Stimulated activated CD4-positive, alpha-beta T cell treated with anti-CD3 and anti-CD28 coated beads, TNF-alpha, amount 100 ng/mL, for 1 hour (primary cell): ENCODE measurements at places on chromosomes 11 and 22.

DNA sequence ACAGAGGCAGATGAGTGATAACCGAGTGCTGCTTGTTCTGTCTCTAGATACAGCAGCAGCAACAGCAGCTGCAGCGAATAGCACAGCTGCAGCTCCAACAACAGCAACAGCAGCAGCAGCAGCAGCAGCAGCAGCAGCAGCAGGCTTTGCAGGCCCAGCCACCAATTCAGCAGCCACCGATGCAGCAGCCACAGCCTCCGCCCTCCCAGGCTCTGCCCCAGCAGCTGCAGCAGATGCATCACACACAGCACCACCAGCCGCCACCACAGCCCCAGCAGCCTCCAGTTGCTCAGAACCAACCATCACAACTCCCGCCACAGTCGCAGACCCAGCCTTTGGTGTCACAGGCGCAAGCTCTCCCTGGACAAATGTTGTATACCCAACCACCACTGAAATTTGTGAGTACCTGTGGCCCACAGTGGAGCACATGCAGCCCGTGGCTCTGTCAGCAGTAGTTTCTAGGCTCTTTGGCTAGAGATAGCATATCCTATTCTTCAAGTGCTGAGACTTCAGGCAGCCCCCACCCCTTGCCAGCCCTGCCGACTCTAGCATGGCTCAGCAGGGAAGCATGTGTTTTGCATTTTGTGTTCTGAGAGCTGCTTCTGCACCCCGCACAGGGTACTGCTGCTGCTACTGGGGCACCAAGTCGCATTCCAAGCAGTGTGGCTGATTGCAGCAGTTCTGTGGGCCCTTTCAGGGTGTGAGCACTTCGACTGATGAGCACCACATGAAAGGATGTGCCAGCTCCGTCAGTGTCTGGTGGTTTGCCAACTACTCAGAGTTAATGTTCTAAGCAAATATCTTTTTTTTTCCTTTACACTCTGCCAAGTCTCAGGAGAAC is 59.2 kb downstream of the MED15 start:
- no peak for DNase-seq

- DNase-seq, result peak; percentile 50
These were observed 519 bp upstream of the ART5 start for GRCh38 chr11:3642071-3642951.

DNA sequence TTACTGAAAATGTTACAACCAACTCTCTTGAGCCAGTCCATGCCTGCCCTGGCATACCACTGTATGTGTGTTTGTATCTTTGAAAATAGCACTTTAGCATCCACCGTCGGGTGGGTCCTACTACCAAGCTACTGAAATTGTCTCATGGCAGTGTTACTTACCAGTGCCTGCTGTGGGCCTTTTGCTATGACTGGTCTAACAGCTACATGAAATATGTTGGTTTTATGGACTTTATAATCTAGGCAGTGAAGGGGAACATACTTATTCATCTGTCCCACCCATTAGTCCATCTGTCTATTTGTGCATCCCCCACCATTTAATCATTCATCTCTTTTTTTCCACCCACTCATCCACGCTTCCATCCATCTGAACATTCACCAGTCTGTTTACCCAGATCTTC is 106.0 kb downstream of the NAV2 start:
- no peak for DNase-seq

GRCh38 chr22:49751966-49752597 is 75.6 kb downstream of the BRD1 start:
- DNase-seq, result no peak

DNA sequence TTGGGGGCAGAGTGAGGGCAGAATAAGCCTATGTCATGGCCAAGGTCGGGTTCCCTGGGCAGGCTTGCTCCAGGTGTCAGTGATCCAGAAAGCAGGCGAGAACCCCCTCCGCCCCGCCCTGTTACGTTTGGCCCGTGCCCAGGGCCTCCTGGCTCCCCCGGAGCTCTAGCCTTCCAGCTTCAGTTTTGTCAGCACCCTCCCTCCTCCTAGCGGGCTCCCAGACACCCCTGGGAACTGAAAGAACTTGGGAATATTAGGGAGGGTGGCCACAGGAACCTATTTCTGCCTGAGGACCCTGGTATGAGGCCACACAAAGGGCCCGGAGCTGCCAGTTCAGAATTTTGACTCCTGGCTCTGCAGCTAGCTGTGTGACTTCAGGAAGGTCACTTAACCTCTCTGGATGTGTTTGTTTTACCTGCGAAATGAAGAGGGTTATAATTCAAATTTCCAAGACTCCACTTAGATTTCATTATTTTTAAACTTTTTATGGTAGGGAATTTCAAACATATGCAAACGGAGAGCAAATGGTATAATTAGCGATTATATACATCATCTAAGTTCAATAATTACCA is 1.2 kb downstream of the TUBA8 start:
- DNase-seq, result no peak

DNA sequence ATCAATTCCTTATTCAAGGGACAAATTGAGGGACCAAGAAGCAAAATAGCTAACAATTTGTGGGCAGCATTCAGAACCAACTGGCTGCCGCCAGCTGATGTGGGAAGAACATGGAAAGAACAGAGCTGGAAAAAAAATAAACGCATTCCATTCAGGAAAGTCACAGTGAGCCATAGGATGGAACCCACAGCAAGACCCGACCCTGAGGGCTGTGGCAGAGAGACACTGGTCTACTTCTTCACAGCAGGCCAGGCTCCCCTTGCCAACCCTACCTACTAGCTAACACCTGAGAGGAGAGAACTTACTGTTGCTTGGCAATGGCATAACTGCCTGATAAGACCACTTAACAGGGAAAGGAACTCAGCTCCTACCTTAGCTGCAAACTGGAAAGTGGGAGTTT is 123.5 kb upstream of the APOA1 start:
- no peak for DNase-seq
